ENCODE measurements at places on chromosomes 12 and 14.

DNA sequence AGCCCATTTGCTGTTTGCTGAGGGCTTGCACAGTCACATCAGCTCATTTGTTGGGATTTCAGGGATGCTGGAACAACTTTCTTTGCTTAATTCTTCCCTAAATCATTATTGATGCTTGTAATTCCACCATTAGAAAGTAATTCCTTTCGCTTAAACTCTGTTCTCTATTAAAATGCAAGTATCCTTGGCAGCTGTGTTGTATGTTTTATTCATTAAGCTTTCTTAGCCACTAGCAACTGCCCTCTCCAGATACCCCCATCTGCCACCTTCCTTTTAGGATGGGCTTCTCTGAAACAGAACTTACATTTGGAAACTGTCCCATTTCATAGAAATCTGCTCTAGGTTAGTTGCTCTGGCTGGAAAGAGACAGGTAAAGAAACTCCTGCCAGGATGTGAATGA, 43.7 kb downstream of the ADCK1 start:
- DNase-seq: no peak

GRCh38 chr14:80930836-80931389, 10.6 kb downstream of the CEP128 start:
- no peak for DNase-seq

DNA sequence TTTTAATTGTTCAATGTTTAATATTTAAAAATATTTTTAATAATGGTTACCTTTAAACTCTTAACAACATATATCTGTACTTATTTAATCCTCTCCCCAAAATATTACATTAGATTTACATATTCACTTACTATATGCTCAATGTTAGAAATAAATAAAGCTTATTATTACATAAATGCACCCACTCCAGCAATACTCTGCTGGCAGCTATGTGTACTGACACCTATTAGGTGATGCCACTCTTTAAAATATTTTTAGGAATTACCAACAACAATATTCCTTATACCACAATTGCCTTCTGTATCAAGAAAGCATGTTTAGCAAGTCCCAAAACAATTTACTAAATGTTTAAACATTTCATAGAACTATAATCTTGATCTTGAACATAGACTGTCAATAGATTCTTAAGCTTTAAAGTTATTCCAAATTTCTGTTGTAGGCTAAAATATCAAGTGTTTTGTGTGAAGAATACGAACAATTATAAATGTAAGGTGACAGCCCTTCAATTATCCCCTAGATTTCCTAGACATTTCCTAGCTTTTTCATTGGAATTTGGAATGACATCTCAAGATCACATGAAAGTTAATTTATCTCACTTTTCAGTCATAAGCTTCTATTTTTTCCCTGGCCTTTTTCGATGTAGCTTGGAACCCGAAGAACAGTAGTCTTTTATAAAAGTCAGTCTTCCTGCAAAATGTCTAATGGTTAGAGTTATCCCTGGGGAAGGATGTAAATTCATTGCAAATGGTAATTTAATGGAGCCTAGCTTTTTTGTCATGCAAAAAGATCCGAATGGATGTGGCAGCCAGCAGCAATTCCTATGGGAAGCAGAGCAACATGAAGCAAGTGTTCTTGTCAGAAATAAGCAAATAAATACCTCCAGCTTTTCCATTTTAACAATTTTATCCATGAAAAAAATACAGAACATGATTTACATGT, 907.5 kb upstream of the ATXN7L3B start:
- DNase-seq: peak; percentile 22

DNA sequence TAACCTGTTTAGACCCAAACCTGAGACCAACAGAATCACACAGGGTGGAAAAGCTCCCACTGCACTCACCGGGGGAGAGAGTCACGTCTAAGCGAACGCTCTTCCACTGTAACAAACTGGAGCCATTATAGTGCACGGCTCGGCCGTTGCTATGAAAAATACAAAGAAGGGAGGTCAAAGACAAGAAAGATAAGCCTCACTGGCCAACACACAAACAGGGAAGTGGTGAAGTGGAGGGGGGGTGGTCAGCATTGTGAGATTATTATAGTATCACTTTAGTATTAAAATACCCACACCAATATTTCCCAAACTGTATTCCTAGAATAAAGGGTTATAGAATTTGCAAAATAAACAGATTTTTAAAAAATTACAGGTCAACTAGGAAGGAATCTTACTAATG, 90.9 kb downstream of the TRAFD1 start:
- DNase-seq: no peak

DNA sequence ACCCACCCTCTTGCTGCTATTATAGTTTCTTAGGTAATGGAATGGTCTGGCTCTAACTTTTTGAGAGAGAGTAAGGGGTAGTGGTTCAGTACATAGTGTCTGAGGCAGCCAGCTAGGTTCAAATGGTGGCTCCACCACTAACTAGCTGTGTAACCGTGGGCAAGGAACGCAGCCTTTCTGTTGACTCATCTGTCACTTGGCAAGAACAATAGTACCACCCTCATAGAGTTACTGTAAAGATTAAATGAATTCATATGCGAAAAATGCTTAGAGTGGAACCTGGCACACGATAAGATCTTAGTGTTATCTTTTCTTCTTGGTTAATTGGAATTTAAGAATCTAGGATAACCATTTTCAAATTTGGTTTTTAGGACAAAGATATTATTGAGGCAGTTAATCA, 14.0 kb downstream of the CCDC62 start:
- no peak for DNase-seq

GRCh38 chr12:2386566-2386965, 333.8 kb downstream of the CACNA1C start:
- DNase-seq: no peak

- no peak for DNase-seq
Measured at GRCh38 chr12:57535764-57536596, 11.0 kb downstream of the DCTN2 start.

DNA sequence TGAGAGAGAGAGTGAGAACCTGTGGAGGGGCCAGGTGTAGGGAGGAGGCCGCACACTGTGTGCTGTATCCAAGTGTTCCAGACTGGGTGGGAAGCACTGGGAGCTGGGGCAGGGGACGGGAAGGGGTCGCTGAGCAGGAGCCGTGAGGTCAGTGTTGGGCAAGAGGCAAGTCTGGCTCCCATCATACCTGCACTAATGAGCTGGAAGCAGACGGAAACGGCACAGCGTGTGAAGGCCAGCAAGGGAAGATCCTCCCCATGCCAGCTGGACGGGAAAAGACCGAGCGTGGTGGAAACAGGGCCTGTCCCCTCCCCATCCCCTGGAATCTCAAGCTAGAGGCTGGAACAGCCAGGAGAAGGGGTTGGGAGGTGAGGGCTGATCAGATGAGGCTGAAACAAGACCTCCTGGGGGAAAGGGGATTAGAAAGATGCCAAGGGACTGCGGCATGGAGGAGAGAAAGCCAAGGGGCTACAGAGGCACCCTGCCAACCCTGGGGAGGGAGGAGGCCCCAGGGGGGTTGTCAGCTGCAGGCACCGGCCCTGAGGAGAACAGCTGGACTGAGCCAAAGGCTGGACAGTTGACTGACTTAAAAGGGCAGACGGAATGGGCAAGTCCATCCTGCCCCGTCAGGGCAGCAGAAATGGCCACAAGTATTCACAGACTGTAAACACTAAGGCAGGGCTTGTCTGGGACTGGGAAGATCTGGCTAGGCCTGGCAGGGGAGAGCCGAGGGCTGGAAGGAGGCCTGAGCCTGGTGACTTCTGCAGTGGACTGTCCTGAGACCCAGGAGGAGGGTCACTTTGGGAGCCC, 19.0 kb upstream of the LTBP2 start:
- DNase-seq: no peak

DNA sequence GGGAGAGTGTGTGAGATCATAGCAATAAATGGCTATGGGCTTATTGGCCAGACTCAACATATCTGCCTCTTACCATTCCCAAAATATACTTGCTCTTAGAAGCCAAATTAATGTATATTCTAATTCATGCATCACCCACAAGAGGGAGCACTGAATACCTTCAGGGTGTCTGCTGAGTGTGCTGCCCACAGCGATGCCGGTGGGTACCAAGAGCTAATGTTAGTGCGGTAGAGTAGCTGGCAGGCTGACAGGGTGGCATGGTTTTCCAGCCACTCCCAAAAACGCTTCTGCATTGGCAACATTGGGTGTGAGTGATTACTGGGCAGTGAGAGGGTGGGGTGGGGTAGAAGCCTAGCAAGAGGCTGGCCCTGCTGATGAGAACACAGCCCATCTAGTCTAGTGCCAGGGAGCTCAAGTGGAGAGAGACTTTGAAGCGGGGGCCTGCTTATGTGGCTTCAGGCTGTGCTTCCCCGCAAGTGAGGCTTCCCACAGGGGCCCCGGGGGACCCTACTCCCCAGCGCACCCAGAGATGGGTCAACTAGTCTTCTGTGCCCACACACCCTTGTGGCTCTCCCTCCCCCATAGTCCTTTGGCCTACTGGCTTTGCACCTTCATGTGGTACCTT, 9.2 kb upstream of the PLEKHD1 start:
- DNase-seq: no peak

- DNase-seq: no peak
Measured at GRCh38 chr12:26122681-26123481, 2.0 kb downstream of the BHLHE41 start.

- DNase-seq: peak; percentile 52
Measured at GRCh38 chr14:31456841-31457664, at the start of gene DTD2. Gene DTD2 (minus strand): TSS chr14:31457506. CDS start chr14:31457393, 113 bp downstream.

GRCh38 chr12:21644516-21644915, 13.1 kb downstream of the LDHB start:
- no peak for DNase-seq

DNA sequence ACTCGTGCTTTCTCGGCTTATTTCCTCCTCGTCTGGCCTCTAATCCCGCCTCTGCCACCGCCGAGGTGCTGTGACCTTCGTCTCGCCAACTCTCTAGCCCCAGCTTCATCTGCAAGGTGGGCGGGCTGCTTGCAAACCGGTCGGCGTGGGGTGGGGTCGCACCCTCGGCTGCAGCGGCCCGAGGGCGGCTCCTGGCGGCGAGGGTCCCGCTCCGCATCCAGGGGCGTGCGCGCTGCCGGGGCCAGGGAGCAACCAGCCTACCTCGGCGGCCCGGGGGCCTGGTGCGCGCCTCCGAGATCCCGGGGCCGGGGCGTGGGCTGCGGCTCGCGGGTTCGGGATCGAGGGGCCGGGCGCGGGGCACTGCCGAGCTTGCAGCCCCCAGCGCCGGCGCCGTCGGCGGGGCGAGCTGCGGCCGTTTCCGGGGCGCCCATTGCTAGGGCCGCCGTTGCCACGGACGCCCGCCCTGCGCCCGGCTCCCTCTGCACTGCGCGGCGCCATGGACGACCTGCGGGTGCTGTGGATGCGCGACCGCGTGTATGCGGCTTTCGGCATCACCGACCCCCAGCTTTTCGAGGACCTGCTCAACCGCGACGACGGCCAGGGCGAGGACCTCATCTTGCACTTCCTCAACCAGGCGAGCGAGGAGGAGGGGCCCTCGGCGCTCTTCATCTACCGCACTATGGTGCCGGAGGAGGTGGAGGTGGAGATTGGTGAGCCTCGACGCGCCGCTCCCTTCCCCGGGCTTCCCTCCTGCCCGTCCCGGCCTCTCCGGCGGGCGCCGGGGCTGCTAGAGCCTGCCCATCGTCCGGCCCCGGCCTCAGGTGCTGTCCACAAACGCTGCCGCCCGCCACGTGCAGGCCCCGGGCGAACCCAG, at the start of gene DNAH10:
DNAH10 (plus strand) TSS at position 461 of the 874 bp plus-strand sequence; CDS start at position 497, 36 bp downstream.
- peak; percentile 31 for DNase-seq

- DNase-seq: no peak
Measured at GRCh38 chr12:45774508-45775162, 45.1 kb downstream of the ARID2 start.

DNA sequence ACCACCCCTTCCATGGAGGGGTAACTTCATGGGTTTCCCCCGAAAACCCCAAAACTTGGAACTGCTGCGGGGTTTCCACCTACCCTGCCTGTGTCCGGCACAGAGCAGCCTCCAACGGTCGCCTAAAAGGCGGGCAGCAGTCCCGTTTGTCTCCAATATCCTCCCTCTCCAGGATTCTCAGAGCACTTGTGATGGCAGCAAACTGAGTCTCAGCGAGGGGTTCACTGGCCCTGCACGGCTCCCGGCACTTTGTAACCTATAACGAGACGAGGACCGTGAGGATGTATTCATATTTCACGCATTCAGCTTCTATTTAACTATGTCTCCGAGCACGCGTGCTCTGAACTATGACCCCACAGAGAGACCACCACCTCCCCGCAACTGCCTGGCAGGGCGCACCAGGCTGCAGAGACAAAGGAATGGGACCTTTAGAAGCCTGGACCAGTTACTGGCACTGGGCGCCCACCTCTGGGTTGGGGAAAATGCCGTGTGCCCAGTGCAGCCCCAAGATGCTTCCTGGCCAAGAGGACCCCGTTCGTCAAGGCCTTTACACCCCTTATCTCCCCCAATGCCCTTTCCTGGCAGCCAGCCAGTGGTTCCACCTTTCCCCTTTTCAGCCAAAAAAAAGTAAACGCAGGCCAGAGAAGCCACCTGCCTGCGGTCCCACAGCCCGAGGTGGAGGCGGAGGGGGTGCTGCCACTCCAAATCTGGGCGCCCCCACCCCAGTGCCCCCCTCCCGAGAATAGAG, 173.1 kb upstream of the RTL1 start:
- no peak for DNase-seq

DNA sequence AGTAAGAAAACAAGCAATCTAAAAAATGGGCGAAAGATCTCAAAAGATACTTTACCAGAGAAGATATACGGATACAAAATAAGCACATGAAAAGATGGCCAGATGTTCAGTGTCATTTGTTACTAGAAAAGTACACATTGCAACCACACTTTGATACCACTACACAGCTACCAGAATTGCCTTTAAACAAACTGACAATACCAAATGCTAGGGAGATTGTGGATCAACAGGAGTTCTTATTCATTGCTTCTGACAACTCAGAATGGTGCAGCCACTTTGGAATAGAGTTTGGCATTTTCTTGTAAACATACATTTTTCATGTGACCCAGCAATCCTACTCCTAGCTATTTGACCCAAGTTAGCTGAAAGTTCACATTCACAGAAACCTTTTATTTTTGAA, 136.3 kb downstream of the FUT8 start:
- DNase-seq: no peak

GRCh38 chr12:68118096-68118755, 41.3 kb downstream of the IFNG start:
- peak; percentile 7 for DNase-seq

DNA sequence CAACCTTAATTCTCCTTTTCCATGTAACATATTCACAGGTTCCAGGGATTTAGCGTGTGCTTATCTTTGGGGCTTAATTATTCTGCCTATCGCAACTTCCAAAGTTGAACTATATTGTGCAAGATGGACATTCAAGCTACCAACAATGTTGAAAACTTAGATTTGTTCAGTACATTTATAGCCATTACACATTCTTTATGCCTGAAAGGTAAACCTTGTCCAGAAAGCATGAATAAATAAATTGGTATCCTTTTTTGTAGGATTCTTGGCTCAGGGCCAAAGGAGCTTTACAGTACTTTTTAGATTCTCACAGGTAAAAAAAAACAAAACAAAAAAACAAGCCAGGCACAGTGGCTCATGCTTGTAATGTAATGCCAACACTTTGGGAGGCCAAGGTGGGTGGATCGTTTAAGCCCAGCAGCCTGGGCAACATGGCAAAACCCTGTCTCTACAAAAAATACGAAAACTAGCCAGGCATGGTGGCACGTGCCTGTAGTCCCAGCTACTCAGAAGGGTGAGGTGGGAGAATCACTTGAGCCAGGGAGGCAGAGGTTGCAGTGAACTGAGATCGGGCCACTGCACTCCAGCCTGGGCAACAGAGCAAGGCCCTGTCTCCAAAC, 3.3 kb downstream of the C12orf56 start:
- no peak for DNase-seq
